ENCODE measurements at places on chromosomes 1 and 21.
A peak's percentile ranks its signal among the peaks of the same experiment; 100 is the strongest.

DNA sequence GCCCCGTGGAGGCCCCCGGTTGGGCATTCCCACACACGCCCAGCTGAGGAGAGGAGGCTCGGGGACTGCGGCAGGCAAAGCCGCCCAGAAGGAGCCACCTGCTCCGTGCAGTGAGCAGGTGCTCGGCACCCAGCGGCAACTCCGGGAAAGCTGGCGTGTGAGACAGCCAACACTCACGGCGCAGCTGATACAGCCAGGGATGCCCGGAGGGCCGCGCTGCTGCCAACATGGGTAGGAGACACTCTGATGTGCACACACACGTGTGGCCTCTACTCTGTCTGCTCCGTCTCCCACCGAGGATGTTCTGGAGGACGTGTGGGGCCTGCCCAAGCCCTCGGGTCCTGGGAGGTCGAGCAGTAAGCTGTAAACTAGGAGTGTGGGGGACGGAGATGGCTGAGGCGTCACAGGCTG, 12.9 kb downstream of the MORN1 start:
- DNase-seq, result no peak

GRCh38 chr21:29145354-29145782, 14.9 kb downstream of the MAP3K7CL start:
- DNase-seq, result no peak

DNA sequence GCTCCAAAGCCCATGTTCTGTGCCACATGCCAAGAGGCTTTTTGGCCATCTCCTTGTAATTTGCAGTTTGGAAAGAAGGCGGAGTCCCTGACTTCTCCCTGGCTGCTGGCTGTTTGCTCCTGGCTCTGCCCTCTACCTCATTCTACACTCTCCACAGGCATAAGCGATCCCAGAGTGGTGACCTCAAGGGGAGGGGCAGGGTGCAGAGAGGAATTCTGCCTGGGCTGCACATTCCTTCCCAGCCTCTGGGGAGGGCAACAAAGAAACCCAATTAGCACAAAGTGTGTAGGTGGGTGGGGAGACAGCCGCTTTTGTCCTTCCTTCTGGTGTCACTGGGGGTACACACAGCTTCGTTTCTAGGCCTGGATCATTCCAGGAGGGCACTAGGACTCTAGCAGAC, 95.3 kb downstream of the HIVEP3 start:
- no peak for DNase-seq

DNA sequence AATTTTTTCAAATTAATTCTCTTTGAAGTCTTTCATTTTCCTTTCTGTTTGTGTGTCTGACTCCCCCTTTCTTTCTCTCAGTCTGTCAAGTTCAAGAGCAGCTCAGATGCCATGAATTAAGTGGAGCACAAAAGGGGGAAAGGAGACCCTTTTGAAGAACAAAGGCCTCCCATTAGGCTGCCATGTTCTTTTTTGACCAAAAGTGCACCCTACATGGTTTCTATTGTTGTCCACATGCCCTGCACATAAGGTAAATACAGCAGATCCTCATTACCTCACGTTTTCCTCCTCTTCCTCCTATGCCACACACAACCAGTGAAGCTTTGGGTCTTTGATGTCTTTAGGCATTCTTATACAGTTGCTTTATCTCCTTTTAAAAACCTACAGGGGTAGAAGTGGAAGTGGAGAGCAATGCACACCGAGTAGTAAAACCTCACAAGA, 47.7 kb downstream of the POU2F1 start:
- no peak for DNase-seq

DNA sequence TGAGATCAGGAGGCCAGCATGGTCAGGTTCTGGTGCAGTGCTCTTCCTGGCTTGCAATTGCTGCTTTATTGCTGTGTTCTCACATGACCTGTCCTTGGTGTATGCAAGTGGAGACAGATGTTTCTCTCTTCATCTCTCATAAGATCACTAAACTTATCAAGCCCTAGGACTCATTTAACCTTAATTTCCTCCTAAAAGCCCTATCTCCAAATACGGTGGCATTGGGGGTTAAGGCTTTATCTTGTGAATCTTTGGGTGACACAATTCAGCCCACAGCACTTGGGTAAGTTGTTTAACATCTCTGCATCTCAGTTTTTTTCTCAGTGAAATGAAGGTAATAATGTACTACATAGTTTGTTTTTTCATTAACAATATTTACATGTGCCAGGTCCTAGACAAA, 152.4 kb downstream of the RWDD3 start:
- DNase-seq, result no peak

DNA sequence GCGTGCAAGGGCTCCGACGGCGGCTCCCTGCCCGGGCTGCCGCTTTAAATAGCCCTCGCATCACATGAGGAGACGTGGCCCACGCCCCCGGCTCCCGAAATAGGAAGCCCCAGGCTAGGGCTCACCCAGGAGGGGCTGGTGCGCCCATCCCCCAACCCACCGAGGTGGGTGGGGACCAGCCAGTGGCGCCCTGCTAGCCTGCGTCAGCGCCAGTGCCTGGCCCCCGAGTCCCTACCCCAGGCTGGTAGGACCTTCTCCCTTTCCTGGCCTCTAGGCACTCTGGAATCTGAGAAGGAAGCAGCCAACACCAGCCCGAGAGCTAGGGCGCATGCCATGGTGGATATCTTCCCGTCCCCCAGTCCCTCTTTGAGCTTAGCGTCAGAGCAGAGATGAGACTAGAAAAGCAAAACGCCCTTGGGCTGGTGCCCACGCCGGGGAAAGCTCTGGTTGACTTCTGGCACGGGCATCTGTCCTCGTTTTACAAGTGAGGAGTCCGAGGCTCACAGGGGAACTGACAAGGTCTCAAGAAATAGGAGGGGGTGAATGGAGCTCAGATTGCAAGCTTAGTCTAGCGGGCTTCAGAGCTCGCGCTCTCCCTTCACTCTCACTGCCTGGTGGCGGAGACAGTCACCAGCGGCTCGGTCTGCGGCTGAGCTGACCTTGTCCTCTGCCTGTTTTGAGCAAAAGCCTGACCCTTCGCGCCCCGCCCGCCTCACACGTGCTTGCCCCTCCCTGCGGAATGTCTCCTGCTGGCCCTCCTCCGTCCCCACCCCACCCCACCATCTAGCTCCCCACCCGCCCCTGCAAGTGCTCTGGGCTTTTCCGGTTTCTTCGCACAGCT, at the start of gene FABP3:
FABP3 (minus strand) TSS at position 21 of the 841 bp plus-strand sequence. CDS start 62 bp downstream, outside the sequence.
- peak; percentile 37 for DNase-seq

DNA sequence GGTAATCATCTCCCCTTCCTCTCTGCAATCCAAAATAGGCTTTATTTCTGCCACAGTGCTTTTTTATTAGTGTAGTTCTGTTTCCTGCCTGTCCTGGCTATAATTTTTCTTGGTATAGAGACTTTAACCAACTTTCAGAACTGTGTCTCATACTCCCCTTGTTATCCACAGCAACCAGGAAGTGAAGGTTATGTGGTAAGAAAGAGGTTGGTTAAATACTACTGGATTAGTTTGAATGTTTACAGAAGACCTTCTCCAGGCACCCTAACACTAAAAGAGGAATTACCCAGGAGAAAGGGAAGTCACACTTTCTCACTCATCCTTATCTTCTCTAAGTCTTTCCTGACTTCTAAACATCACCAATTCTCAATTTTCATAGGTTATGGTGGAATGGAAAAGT, 17.8 kb upstream of the TNFSF4 start:
- DNase-seq, result no peak

GRCh38 chr21:25862596-25862995, 127.8 kb downstream of the GABPA start:
- DNase-seq, result peak; percentile 7
